ENCODE measurements at places on chromosomes 1 and 21.

- DNase-seq, result peak; percentile 72
Observed at GRCh38 chr1:40630488-40631223, 34.8 kb downstream of the RIMS3 start.

DNA sequence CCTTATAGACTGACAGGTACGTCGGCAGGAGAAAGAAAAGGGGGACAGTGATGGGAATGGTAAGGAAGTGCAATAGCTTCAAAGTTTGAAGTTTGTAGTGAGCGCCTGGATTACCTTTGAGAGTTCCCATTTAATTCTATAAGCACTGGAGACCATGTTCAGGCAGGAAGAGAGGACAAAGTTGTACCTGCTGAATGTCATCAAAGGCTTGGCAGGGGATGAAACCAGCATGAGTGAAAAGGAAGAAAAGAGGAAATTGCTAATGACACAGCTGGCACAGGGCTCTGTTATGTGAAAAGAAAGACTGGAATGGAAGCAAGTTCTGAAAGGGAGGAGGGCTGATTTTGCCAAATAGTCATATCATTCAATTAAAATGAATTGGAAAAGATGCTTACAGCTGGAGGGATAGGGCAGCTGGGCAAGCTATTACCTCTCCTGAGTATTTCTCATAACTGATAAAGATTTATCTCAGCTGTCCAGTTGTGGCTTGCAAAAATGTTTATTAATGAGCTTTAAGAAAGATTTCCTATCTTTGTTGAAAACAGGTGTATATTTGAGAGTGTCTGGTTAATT lies 109.2 kb downstream of the HMCN1 start:
- no peak for DNase-seq

GRCh38 chr1:203268901-203269653 lies 36.2 kb upstream of the BTG2 start:
- peak; percentile 43 for DNase-seq

GRCh38 chr1:56977910-56978309 lies 12.1 kb upstream of the C8B start:
- DNase-seq, result no peak

- DNase-seq, result no peak
Observed at GRCh38 chr21:43864962-43865539, at the start of gene AGPAT3. Gene AGPAT3, plus strand, starts transcription at chr21:43865223. Its CDS starts 94,459 bp downstream, at chr21:43959682.

DNA sequence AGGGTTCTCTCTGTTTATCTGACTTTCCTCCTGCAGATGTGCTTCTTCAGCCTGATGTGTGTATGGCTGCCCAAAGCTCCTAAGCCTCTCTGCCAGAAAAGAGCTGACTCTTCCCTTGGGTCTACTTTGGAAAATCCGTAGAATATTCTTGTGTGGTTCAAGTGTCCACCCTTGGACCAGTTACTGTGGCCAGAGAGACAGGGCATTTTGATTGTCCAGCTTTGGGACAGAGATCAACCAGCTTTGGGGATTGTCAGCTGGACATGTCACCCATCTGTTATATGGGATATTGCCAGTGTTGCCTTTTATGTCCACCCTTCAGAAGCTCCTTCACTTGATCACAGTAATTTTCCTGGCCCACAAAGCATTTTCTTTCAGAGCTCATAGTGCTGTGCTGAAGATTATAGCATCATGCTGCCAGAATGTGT lies 126.2 kb upstream of the L1TD1 start:
- no peak for DNase-seq

GRCh38 chr1:6351480-6352137 lies 42.0 kb downstream of the ACOT7 start:
- peak; percentile 79 for DNase-seq

GRCh38 chr1:214549604-214550003 lies 1.8 kb downstream of the PTPN14 start:
- no peak for DNase-seq

DNA sequence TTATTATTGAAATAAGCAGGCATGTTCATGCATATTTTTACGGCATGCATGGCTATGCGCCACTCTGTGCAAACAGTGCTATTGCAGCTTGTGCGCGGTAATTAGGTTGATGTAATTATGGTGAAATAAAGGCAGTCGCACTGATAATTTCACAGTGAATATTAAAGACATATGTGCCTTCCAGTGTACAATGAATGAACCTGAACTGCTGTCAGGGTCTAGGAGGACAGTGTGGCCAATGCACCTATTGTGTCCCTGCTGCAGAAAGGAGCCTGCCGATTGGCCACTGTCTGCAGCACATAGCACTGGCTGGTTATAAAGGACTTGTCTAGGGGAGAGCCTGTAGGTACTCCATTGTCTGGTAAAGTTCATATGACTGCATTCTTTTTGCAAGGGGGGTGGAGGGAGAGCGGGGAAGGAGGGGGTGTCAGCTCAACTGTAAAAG lies 340.4 kb downstream of the USP25 start:
- DNase-seq, result no peak

- DNase-seq, result no peak
Observed at GRCh38 chr1:200107004-200107470, 79.5 kb downstream of the NR5A2 start.

GRCh38 chr1:179303200-179303785 lies 9.7 kb downstream of the SOAT1 start:
- no peak for DNase-seq
